Activated naive CD4-positive, alpha-beta T cell treated with anti-CD3 and anti-CD28 coated beads, Interleukin-2, amount 50 U/mL, for 16 hours (primary cell): ENCODE measurements at places on chromosomes 2 and 18.

- DNase-seq = no peak
Observed at GRCh38 chr18:45658756-45659155, 43.5 kb downstream of the SLC14A2 start.

GRCh38 chr2:118310681-118311429, 222.6 kb downstream of the INSIG2 start:
- DNase-seq = no peak

DNA sequence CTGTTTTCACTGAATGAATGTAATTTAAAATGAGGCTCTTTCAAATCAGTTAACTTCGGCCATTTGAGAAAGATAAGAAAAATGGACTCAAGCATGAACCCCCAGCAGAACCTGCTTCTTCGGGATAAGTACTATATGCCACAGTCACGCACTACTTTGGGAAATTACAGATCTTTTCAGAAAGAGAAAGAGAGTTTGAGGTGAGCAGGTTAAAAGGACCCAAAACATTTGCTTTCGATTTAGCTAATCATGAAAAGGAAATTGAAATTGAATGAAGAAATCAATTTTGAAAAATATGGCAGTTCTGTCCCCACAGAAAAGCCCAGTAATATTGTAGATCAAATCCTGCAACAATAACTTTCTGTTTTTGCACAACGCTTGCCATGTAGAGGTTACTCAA, 156.9 kb downstream of the GRB14 start:
- no peak for DNase-seq

DNA sequence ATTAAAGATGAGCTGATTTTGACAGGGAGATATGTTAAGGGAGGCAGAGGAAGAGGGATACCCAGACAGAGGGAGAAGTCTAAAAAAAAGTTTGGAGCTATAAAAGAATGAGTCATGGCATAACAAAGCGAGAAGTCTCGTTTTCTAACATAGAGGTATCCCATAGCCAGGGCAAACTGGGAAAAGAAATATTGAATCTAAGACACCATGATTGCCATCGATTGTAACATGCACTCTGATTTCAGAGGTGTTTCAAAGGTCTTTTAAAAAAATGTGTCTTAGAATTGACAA, 110.7 kb downstream of the MDH1 start:
- DNase-seq = no peak

DNA sequence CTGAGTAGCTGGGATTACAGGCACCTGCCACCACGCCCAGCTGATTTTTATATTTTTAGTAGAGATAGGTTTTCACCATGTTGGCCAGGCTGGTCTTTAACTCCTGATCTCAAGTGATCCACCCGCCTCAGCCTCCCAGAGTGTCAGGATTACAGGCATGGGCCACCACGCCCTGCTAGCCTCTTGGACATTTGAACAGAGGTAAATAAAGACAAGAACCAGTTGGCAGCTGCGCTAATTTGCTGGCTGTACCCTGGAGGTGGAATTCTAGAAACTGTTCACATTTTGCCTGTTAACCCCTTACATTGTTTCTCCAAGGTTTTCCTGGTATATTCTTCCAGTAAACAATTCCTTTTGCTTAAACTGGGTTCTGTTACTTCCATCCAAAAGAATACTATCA, 132.9 kb downstream of the CDH2 start:
- DNase-seq = no peak

GRCh38 chr2:165011199-165011598, 55.9 kb upstream of the SLC38A11 start:
- DNase-seq = no peak

GRCh38 chr18:41022484-41022883, 932.5 kb upstream of the PIK3C3 start:
- no peak for DNase-seq

DNA sequence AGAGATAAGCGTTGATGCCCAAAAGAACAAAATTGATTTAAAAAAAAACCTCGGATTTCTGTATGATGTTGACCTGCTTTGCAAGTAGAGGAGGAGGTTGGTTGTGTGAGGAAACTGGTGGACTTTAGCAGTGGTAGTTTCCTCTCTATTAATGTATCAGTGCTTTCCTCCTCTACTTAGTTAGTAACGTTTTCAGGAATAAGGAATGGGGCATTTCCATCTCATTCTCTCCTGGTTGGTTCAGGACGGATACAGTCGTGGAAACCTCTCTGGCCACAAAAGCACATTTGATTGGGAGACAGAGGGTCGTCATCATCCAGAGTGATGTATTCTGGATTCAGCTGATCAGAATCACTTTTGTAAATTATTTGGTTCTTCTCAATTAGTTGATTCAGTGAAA, 1.5 kb downstream of the FHOD3 start:
- no peak for DNase-seq
